ENCODE measurements at places on chromosomes 16 and 17.

DNA sequence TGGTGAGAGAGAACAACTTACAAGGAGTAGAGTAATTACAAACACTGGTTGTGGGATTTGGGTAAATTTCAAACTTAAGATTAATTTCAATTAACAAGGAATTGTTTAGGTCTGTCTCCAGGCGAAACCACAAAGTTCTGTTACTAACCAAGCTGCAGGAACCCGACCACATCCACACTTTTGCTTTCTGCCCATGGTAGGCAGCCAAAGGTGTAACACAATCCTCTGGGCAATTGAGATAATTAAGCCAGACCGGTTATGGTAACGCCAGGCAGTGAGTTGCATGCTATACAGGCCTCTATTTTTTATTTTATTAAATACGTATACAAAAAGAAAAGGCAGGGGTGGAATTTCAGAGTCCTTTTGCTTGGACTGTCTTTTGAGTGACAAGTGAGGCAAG lies 12.0 kb downstream of the KCNJ2 start:
- DNase-seq = no peak

DNA sequence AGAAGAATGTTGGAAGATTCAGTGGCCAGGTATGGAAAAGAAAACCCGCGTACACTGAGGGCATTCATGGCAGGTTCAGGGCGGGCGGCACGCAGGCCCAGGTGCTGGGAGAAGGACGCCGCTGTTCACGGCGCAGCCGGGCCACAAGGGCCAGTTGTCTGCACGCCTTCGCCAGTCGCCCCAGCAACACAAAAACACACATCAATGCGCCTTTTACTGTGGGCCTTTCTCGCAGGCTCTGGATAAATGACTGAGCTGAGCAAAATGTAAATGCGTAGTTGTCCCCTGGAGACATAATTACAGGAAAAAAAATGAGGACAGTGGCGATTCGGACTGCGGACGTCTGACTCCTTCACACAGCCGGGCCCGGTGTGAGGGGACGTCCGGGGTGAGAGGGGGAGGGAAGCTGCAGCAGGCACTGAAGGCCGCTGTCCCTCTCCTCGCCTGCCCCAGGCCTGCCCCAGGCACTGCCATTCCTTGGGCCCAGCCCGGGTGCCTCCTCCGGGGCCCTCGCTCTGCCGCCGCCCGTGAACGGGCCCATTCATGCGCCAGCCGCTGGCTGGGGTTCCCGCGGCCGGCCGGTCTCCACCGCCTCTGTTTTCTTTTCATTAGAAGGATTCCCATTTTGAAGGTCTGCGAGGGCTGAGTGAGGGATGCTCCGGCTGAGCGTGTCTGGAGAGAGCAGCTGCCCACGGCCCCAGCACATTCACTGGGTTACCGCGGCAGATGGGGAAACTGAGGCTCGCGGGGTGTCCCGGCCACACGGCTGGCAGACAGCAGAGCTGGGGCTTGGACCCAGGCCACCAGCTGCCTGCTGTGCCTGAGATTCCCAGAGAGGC lies 6.5 kb upstream of the ZNF469 start:
- no peak for DNase-seq

DNA sequence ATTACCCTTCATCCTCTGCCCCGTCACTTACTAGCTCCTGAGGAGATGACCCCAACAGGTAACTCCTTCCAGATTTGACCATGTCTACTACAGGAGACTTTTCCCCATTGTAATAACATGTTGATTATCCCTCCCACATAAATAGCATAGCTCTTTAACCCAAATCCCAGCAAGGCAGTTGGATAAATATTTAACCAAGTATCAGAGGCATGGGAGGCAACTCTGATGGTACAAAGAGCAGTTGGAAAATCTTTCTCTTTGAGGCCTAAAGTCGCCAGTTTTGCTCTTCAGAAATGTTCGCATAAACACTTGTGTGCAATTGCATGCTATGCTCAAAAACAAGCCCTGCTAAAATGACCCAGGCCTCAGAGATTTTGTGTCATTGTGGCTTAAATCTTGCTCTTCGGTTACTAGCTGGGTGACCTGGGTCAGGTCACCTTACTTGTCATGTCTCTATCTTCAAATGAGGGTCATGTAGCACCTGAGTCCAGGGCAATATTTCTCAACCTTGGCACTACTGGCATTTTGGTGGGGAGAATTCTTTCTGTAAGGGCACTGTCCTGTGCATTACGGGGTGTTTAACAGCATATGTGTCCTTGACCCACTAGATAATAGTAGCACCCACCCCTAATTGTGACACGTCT lies 48.8 kb downstream of the HSD17B2 start:
- no peak for DNase-seq

DNA sequence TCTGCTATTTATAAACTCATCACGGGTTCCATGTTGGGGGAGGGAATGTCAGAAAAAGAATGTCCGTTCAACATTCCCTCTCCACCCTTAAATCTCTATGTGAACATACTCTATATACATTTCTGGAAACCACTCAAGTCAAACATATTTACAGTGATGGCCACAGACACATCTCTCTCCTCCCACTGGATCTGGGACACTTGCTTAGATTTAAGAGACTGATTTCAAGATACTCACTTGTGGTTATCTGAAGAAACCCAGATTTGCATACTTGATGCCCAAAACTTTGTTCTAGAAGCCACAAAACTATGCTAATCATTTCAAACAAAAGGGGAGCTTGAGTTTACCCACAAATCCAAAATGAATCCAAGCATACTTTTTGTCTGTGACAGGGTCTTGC lies 182.9 kb upstream of the SOX9 start:
- DNase-seq = no peak

DNA sequence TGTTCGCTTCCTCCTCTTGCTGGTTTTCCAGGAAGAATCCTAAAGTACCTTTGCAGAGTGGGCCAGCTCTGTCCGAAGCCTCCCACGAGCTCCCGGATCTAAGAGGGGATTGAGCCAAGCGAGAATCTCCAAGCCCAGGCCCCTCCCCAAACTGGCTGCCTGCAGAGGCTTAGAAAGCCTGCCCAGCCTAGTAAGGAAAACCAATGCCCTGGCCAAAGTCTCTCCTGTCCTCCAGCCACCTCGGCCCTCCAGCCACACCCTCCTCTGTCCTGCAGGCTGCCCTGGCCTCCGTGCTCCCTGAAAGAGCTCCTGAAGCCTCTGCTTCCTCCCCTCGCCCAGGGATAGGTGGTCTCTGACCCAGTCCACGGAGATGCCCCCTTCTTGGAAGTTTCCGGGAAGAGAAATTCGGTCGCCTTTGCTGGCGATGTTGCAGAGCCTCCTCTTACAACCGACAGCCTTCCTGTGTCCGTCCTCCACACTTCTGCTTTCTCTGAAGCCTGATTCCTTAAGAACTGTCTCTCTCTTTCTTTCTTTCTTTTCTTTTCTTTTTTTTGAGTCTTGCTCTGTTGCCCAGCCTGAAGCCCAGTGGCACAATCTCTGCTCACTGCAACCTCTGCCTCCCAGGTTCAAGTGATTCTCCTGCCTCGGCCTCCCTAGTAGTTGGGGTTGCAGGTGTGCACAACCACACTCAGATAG lies 54.9 kb upstream of the TOB1 start:
- DNase-seq = no peak

GRCh38 chr16:52492789-52493357 lies 54.1 kb downstream of the TOX3 start:
- DNase-seq = no peak

GRCh38 chr16:50219402-50219975 lies 46.9 kb upstream of the ADCY7 start:
- no peak for DNase-seq

DNA sequence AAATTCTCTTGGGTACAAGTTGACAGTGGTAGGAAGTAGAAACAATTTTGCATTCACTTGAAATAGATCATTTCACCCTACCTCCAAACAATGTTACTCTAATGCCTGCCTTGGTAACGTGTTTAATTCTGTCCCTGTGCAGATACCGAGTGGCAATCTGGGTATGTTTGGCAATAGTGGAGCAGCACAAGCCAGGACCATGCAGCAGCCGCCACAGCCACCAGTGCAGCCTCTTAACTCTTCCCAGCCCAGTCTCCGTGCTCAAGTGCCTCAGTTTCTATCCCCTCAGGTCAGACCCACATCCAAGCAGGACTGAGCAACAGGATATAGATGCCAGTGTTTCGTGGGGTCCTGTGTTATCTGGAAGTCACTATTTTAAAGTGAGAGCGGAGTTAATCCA lies 49.3 kb downstream of the TMC6 start:
- DNase-seq = no peak

- DNase-seq = no peak
These were observed 30.2 kb downstream of the ENDOV start for GRCh38 chr17:80445007-80445725.

DNA sequence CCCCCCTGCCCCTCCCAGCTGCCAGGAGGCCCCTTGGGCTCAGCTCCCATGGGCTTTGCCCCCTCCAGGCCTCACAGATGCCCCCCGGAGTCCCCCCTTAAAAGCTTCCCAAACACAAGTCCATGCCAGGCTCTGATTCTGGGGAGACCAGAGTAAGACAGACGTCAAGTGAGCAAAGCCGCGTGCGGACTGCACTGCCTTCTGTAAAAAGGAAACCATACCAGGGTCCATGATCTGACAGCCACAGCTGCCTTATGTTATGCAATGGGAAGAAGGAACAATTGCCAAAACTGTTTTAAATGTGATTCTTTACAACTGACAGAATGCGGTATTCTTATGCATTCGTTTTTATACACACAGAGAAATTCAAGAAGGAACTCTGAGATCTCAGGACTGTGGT lies 17.9 kb upstream of the HEXD start:
- no peak for DNase-seq

DNA sequence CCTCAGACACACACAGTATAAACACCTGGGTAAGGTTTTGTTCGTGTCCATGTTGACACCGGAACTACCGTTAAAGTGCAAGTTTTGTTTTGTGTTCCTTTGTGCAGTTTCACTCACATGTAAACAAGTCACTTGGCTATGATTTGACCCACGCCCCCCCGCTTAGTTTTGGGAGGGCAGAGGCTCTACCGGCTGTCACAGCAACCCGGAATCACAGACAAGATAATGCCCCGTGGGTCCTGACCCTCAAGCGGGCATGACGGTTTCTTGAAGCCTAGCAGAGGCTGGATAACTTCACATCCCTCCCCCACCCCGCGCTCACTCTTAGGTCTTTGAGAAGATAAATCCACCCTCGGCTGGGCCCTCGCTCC lies 1.7 kb downstream of the RASD1 start:
- no peak for DNase-seq

GRCh38 chr17:3033248-3033640 lies 30.2 kb downstream of the OR1D5 start:
- DNase-seq = no peak

DNA sequence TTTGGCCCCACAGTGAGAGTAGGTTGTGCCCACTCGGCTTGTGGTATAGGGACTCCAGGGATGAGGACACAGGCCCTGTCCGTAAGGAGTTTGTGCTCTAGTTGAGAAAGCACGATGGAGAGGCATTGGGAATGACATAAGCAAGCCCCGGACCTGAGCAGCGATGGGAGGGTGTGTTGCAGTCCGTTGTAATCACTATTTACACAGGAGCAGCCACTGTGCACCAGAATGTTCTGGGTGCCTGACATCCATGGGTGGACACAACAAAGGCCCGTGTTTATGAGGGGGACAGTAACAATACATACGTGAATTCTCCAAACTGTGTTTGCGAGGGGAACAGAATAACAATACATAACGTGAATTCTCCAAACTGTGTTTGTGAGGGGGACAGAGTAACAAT lies 86.8 kb downstream of the NPIPB11 start:
- no peak for DNase-seq

DNA sequence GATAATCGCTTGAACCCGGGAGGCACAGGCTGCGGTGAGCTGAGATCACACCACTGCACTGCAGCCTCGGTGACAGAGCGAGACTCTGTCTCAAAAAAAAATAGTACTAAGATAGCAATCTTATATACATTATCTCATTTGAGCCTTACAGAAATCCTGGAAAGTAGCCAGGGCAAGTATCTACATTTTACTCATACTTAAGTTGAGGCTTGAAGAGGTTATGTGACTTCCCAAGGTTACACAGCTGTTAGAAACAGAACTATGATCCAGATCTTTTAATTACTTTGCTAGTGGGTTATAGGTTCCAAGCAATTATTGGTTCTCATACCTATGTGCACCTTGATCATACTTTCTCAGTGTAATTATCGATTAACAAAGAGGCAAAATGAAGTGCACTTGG lies 15.4 kb downstream of the C17orf78 start:
- no peak for DNase-seq

- no peak for DNase-seq
These were observed 17.5 kb upstream of the SLC6A2 start for GRCh38 chr16:55638256-55638655.

DNA sequence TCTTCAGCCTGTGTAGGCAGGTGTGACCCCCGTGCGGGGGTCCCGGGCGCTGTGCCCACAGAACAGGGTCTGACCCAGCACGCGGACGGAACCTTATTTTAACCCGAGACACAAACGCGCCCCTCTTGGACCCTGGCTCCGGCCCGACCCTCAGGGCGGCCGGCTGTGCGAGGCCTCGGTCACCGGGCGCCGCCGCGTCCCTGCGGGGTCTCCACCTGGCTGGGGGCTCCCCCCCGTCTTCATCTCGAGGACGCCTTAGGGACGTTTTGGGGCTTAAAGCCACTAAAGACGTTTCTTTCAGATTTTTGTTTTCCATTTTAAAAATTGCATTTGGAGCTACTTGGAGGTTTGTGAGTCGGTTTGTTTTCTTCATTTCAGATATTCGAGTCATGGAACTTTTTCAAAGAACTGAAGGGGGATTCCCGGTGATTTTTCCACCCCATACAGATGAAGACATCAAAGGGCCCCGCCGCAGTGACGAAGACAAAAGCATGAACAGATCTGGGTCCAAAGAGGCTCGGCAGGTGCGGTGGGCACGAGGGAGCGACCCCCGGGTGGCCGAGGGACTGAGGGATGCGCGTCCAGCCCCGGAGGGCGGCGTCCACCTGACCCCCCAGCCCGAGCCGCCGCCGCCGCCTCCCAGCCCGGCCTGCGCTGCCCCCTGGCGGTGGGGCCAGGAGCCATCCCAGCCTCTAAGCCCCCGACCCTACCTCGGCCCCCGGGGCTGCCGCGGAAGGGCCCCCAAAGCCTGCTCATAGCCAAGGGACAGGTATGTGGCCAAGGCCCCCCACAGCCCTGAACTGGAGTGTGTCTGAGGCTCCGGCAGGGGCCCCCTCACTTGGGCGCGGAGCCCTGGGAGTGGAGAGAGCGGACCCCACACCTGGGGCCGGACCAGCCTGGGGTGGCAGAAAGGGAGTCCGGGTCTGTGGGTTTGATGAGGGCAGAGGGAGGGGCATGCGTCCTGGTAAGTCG lies 3.8 kb upstream of the CD7 start:
- DNase-seq = no peak
